8988T (cell line): ENCODE measurements at places on chromosomes 5 and 9.

GRCh38 chr9:85639675-85640186 lies 102.0 kb downstream of the AGTPBP1 start:
- no peak for DNase-seq

DNA sequence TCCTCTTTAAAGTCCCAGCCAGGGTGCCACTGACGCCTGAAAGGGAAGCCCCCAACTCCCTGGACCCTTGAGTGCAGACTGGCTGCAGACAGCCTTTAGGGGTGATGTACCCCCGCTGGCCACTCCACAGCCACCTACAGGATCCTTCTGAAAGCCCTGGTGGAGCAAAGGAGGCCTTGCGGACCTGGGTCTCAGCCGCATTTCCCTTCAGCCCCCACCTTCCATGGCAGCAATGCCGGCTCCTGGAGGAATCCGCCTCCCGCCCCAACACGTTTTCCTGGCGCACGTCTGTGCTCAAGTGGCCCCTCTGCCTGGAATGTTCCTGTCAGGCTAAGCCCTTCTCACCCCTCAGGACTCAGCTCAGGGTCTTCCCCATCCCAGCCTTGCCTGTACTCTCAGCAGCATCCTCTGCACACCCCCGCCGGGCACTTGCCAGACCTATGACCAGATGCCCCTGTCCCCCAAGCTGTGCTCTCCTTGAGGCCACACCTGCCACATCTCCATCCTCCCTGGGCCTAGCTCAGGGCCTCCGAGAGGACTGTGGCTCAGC lies 134.1 kb upstream of the RAPGEF1 start:
- no peak for DNase-seq

GRCh38 chr9:100465274-100465673 lies 7.7 kb upstream of the TMEFF1 start:
- no peak for DNase-seq

DNA sequence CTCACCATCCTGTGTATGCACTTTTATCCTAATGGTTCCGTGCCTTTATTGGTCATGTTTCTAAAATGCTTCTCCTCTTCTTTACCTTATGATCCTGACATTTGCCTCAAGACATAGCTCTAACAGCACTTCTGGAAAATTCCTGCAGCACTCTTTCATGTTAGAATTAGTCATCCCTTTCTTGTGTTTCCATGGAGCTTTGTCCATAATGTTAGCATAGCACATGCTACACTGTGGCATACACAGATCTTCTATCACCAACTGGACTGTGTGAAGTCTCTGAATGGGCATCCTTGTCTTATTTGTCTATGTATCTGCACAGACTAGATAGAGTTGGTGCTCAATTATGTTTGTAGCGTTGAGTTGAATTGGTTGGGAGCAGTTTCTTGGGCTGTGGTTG lies 2.0 kb downstream of the SCGB3A2 start:
- DNase-seq = no peak

DNA sequence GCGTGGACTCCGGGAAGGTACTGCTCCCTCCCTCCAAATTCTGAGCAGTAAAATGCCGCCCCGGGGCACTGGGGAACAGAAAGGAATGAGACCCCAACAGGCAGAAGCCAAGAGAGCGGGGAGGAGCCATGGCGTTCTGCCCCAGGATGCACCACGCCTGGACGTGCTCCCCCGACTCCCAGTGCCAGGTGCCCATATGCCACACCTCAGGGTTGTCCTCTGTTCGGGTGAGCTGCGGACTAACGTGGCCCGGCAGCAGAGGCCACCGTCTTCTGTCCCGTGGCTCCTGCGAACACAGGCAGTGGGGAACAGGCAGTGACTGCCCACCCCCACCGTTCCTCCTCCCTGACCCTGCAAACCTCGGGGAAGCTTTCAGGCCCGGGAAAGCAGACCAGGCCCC lies 4.8 kb downstream of the SURF6 start:
- no peak for DNase-seq

GRCh38 chr9:81849631-81850259 lies 78.5 kb upstream of the SPATA31D4 start:
- DNase-seq = no peak

- no peak for DNase-seq
Measured at GRCh38 chr5:91206734-91207133, 176.4 kb downstream of the ARRDC3 start.

- no peak for DNase-seq
Measured at GRCh38 chr9:88580961-88581360, 46.0 kb downstream of the NXNL2 start.

DNA sequence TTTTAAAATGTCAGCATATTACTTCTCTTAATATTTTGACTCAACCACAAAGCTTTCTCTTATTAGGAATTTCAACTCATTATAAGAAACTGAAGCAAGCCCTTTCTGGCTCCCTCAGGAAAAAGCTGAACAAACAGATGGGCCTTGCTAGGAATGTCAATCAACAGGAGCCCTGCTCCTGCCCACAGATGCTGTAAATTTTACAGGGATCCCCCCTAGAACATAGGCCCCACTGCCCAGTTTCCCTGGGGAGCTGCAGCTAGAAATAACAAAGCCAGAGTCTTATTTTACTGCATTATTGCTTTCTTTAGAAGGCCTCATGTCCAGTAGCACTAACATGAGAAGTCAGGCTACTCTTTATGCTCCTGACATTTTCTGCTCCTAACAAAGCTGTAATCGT lies 103.8 kb downstream of the PCSK1 start:
- DNase-seq = no peak

- no peak for DNase-seq
Measured at GRCh38 chr5:59130431-59130830, 547.6 kb downstream of the RAB3C start.

GRCh38 chr5:139458580-139459407 lies 3.7 kb downstream of the ECSCR start:
- no peak for DNase-seq

GRCh38 chr9:120923620-120924328 lies 2.8 kb downstream of the TRAF1 start:
- no peak for DNase-seq

GRCh38 chr5:106862450-106863193 lies 808.1 kb downstream of the EFNA5 start:
- DNase-seq = no peak

- DNase-seq = no peak
Measured at GRCh38 chr5:164358531-164359259, 853.3 kb downstream of the MAT2B start.

DNA sequence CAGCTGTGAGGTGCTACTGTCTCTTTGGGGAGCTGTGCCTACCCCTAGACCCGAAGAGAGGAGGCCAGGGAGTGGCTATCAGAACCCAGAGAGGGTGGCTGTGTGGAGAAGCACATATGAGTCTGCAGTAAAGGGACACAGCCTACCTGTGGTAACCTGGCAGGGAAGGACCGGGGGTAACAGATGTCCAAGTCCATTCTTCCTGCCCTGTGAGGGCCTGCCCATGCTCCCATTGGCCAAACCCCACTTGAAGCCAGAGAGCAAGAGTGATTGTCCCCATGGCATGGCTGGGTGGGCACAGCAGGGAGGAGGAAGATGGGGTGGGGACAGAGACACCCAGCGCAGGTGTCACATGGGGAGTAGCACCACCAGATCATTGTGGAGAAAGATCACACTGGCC lies 39.3 kb downstream of the BOD1 start:
- DNase-seq = no peak

GRCh38 chr9:99601571-99602111 lies 220.0 kb upstream of the NR4A3 start:
- DNase-seq = no peak

- DNase-seq = no peak
Measured at GRCh38 chr9:88322906-88323566, 65.2 kb upstream of the SPIN1 start.

GRCh38 chr9:93007529-93008058 lies 50.9 kb upstream of the SUSD3 start:
- DNase-seq = no peak

- DNase-seq = no peak
Measured at GRCh38 chr5:103385722-103386121, 127.2 kb downstream of the MACIR start.

DNA sequence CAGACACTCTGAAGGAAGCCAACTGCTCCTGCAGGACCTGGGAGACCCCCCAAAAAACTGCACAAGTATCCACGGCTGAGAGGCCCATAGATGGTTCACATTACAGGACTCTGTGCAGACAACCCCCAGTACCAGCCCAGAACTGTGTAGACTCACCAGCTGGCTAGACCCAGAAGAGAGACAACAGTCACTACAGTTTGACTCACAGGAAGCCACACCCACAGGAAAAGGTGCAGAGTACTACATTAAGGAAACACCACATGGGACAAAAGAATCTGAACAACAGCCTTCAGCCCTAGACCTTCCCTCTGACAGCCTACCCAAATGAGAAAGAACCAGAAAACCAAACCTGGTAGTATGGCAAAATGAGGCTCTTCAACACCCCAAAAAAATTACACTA lies 281.2 kb upstream of the RGMB start:
- no peak for DNase-seq

DNA sequence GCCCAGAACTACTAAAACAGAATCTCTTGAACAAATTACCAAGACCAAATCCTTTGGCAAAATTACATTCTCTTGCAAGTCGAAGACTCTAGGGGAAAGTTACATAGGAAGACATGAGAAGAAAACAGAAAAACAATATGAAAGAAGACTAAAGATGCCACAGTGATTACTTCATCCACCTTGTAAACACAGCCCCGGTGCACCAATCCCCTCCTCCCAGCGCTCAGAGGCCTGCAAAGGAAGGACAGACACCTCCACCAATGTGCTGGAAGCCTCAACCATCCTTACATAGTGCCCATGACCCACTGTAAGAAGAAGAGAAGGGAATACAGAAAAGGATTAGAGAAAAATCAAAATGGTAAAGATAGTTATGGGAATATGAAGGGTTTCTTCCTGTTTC lies 218.5 kb downstream of the SPOCK1 start:
- DNase-seq = no peak

GRCh38 chr5:158537366-158537765 lies 562.4 kb downstream of the EBF1 start:
- DNase-seq = no peak

- no peak for DNase-seq
Measured at GRCh38 chr5:169099801-169100734, 200.9 kb downstream of the SLIT3 start.

DNA sequence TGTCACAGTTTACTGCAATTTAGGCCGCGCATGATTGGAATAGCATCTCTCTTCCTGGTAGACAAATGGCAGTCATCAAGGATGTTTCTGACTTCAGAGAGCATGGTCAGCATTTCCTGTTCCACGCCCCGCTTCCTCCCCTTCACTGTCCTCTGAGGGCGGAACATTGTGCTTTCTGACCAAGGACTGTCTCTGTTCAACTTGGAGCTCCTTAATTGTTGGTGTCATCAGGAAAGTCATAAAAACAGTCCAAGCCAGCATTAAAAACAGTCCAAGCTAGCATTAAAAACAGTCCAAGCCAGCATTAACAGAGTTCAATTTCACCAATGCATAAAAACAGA lies 301.3 kb upstream of the IRX4 start:
- DNase-seq = no peak

DNA sequence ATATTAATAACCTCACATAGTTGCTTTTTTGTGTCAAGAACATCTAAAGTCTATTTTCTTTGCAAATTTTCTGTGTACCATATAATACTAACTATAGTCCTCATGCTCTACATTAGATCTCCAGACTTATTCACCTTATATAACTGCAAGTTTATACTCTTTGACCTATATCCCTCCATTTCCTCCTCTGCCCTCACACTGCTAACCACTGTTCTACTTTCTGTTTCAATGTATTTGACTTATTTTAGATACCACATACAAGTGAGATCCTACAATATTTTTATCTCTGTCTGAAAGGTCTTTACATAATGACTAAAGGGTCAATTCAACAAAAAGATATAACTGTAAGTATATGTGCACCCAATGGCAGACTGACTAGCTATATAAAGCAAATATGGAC lies 789.7 kb upstream of the ZNF608 start:
- no peak for DNase-seq

GRCh38 chr9:107710546-107710945 lies 221.0 kb upstream of the KLF4 start:
- DNase-seq = no peak

GRCh38 chr5:127746756-127747155 lies 43.6 kb downstream of the CCDC192 start:
- no peak for DNase-seq

- DNase-seq = no peak
Measured at GRCh38 chr9:2788919-2789318, 55.0 kb downstream of the PUM3 start.

GRCh38 chr5:9699681-9700080 lies 69.5 kb upstream of the TAS2R1 start:
- DNase-seq = no peak

DNA sequence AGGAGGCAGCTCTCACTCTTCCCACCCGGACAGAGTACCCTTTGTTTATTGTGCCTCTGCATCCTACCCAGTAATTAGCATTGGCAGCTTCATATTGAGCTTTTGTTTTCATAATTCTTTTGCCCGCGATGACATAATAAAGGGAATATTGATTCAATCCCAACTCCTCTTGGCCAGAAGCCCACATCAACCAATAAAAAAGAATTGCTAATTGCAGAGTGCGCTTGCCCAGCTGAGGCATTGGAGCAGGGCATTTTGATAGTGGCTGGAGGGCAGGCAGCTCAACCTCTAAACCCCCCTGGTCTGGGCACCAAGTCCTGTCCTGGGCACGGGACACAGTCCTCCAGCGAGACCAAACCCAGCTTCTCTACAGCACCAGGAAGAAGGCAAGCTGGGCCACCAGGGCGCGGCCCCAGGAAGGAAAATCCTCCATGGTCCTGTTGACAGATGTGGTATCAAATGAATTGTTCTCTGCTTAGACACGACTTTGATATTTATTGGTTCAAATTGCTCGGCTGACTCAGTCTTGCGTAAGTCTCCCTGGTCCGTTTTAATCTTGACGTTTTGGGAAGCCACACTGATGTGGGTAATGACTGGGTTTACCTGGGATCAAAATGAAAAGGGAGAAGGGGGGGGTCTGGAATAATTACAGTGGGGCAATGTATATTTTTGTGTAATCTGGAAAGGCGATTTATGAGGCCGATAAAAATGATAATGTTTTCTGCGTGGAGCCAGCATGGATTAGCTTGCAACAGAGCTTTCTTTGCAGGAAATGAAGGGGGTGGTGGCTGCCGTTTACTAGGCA lies 220.7 kb upstream of the MSX2 start:
- DNase-seq = peak; percentile 23

DNA sequence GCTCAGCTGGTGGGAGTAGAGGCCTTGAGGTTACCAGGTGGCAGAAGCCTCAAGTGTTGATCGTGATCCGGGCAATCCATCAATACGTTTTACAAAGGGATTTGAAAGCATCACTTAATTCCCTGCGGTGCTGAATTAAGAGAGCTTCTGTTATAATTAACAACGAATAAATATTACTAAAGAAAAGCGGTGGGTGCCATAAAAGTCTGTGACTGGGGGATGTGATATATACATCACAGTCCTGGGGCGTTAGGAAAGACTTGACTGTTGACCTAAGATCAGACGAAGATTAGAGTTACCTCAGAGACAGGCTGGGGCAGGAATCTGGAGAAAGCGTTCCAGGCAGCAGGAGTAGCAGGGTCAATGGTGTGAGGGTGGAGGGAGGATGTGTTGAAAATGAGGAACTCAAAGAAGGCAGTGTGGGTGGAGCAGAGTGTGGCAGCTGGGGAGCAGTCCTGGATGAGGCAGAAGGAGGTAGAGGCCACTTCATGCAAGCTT lies 6.7 kb upstream of the C5orf63 start:
- DNase-seq = no peak
